ENCODE measurements at places on chromosomes 1 and 21.
A peak's percentile ranks its signal among the peaks of the same experiment; 100 is the strongest.

GRCh38 chr1:47651311-47652089 lies 213.7 kb downstream of the FOXD2 start:
- DNase-seq: no peak

- DNase-seq: no peak
These were observed 648.4 kb downstream of the PTPRC start for GRCh38 chr1:199287206-199287605.

- DNase-seq: no peak
These were observed 36.9 kb downstream of the NCF2 start for GRCh38 chr1:183553331-183553730.

- DNase-seq: no peak
These were observed 40.9 kb downstream of the CYP4A11 start for GRCh38 chr1:46900401-46900800.

GRCh38 chr21:42553435-42553834 lies 39.8 kb downstream of the SLC37A1 start:
- DNase-seq: no peak

- no peak for DNase-seq
These were observed 47.4 kb upstream of the C21orf91 start for GRCh38 chr21:17866590-17866989.

DNA sequence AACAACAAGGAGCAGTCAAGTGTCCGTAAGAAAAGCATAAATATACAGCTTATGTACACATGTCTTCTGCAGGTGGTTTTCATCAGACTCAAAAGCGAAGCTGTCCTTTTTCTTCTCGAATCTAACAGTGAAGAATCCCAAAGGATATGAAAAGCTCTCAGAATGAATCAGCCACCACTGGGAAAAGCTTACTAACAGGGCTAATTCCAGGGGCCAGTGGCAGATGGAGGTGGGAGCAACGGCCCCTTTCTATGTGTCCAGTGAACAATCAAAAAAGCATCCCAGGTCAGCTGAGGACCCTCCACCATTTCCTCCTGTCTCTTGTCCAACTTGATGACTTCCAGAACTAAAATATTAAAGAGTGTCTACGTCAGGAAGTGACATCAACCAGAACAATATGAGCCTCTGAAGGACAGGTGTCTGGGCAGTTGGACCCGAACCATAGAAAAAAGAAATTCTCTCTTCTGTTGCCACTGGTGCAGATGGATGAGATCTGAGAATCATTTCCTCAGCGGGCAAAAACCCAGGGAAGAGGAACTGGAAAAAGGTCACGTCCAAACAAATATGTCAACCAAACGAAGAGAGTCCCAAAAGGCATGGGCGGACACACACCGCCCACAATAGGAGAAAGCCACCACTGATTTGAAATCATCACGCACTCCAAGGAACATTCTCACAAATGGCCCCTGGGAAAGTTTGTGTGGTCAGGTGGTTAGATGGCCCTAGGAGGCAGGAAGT lies 70.4 kb upstream of the TIAM1 start:
- DNase-seq: no peak

DNA sequence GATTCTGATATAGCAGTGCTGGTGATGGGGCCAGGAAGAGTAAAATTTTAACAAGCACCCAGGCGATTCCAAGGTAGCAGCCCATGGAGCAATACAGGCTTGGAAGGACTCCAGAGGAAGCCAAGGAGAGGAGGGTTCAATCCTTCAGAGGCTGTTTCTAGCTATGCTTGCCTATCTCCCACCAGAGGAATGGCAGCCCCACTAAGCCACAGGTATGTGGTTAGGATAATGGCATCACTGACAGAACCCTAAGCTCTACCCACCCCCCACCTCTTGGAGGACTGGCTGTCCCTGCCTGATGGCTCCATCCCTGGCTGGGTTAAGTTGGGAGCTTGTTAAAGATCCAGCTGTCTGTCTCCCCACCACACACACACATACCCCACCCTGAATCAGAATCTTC lies 19.3 kb upstream of the PTAFR start:
- DNase-seq: no peak

GRCh38 chr1:180169640-180170195 lies 15.0 kb downstream of the QSOX1 start:
- no peak for DNase-seq

DNA sequence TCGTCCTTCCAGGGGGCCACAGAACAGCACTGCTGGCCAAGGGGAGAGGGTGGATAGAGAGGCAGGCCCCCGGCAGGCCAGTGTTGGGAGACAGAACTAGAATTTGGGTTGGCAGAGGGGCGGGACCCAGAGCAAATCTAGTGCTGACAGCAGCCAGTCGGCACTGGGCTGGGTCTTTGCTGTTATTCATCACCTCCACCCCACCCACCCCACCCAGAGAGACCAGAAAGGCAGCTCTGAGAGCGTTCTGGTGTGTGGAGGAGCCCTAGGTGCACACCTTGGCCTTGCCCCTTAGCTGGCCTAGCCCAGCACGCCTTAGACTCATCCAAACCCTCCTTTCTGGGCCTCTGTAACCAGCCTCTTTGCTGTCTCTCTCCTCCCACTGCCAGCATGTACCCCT lies 6.4 kb upstream of the PKP1 start:
- DNase-seq: no peak

GRCh38 chr1:33098371-33098770 lies 17.4 kb downstream of the AZIN2 start:
- peak; percentile 33 for DNase-seq

DNA sequence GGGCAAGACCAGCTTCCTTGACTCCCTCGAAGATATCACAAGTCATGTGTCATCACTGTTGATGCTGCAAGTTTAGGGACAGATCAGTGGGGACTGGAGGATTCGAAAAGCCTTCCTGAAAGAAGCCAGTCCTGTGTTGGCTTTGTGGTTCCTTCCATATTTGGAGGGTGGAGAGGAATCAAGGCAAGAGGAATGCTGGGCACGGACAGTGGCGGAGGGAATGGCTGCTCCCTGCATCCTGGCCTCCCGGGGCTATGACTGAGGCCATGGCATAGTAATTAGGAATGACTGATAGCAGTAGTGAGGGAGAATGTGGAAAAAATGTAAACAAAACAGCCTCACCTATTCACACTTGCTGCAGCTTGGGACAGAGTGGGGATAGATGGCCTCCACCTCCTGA lies 36.4 kb downstream of the VANGL1 start:
- no peak for DNase-seq

DNA sequence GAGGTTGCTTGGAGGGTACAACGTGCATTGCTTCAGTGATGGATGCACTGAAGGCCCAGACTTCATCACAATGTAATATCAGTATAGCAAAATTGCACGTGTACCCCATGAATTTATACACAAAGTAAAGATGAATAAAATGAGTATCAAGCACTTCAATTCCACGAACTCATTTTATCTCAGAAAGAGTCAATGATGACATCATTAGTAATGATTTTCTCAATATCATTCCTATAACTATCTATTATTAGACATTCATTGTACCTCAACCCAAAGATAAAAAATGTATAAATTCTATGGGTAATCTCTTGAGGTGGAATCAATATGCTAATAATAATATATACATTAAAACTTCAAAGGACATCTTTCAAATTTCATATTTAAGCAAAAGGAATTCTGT lies 208.4 kb downstream of the COL11A1 start:
- no peak for DNase-seq

GRCh38 chr21:27813750-27814149 lies 846.9 kb upstream of the ADAMTS5 start:
- DNase-seq: no peak

DNA sequence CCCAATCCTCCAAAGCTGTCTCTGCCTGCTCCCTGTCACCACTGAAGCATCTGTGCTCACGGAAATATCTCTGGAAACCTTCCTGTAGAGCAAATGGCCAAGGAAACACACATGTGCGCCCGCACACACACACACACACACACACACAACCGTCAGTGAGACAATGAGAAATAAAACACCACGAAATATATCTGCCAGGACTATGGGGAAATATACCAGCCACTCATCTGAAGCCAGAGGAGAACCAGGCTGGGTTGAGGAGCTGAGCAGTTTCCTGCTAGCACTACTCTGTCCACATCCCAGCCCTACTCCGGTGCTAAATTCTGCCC lies 25.1 kb upstream of the PLXNA2 start:
- DNase-seq: no peak

- no peak for DNase-seq
These were observed 162.9 kb upstream of the HP1BP3 start for GRCh38 chr1:20949871-20950590.

GRCh38 chr1:109201123-109201703 lies 12.5 kb upstream of the SARS1 start:
- peak; percentile 33 for DNase-seq

- DNase-seq: no peak
These were observed 20.0 kb upstream of the KLHDC8A start for GRCh38 chr1:205376739-205377138.

GRCh38 chr1:84635429-84635828 lies 54.8 kb downstream of the SSX2IP start:
- DNase-seq: no peak

GRCh38 chr21:26967062-26967913 lies at the start of gene ADAMTS5:
Gene ADAMTS5, minus strand, starts transcription at chr21:26967088. Its CDS starts 697 bp downstream, at chr21:26966391.
- peak; percentile 1 for DNase-seq

DNA sequence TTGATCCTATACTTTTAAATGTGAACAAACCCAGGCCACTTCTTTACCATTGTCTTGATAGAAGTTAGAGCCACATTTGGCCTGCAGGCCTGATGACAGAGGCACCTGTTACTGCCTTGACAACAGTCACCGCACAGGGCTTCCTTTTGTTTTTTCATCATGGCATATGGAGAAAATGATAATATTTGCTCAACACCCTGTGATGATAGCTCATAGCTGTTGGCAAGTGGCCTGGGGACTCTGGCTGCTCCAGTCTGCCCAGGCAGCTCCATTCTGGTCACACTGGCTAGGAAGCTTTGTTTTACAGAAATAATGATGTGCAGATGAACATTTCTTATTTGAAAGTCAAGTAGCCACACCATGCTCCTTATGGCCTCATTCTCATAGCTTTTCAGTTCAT lies 89.6 kb upstream of the GPR88 start:
- DNase-seq: no peak

DNA sequence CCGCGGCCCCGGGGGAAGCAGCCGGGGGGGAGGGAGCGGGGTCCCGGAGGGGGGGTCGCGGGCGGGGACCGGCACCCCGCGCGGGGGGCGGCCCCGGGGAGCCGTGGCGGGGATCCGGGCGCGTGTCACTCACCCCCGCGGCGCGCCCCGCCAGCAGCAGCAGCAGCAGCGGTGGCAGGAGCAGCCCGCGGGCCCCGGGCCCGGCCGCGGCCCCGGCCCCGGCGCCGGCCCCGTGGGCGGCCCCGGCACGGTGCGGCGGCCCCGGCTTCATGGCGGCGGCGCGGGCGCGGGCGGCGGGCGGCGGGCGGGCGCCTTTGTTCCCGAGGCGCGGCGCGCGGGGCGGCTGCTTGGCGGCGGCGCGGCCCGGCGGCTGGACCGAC lies 252 bp downstream of the SDC3 start:
- no peak for DNase-seq

DNA sequence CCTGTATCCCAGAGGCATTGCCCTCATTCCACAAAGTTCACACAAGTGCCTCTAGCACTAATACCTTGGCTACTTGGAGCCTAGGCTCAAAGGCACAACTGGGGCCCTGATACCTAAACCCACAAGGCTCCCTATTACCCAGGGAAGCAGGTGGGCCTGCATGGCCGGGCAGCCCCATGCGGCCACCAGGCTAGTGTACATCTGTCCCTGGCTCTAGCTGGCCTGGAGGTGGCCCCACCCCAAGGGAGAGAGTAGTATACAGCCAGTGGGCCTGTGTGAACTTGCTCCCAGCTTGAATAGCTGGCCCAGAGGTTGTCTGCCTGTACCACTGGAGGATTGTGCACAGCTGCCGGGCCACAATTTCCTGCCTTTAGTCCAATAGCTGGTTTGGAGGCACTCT lies 52.2 kb downstream of the USP25 start:
- no peak for DNase-seq

DNA sequence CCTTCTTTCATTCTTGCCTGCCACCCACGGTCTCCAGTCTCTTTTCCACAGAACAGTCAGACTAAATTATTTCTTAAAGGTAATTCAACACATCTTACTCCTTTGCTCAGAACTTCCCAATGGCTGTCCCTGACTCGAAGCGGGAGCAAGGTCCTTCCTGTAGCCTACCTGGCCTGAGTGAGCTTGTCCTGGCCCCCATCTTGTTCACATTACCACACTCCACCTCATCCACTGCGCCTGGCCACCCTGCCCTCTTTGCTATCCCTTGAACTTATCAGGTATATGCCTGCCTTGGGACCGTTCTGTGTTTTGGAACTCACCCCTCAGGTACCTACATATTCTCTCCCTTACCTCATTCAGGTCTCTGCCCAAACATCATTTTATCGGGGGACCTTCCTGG lies 13.3 kb upstream of the GLIS1 start:
- no peak for DNase-seq

DNA sequence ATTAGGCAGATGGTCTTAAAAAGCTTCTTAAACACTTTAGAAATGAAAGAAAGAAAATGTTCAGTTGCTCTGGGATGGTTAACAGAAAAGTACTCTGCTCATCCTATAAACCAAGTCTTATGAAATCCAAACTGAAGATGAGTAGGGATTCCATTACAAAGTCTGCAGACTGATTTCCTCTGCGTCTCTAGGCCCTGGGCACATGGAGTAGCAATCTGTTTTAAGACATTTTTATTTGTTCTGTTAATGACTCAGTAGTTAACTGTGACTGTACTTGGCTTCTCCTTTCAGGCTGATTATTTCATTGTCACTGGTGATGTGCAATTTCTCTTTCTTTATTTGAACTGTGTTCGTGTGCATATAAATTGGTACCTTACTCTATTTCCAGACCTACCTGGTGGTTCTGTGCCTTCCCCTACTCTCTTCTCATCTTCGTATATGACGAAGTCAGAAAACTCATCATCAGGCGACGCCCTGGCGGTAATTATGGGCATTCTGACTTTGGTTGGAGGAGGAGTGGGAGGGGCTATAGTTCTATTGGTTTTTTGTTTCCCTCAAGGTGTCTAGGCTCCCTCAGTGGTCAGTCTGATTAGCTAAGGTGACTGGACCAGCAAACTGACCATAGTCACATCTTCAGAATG lies 30.6 kb downstream of the ATP1A1 start:
- DNase-seq: no peak

- DNase-seq: no peak
These were observed 14.4 kb upstream of the ERVH48-1 start for GRCh38 chr21:42939582-42940413.

DNA sequence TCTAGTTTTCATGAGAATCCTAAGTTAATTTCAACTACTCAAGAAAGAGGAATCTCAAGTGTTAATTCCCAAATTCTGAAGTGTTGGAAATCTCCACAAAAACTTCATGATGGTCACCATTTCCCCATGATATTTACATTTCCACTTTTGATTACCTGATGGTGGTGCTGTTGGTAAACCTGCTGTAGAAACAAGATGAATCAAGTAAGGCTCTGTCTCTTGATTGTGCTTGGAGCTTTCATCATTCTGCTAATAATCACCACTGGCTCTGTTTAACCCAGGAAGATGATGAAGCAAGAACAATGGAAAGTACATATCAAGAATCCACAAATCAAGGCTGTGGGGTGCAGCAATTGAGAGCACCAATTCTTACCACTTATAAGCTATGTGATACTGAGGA lies 77.8 kb downstream of the C4BPA start:
- DNase-seq: no peak

- peak; percentile 7 for DNase-seq
These were observed 168.8 kb downstream of the GABPA start for GRCh38 chr21:25903607-25904006.
